Cardiac septum (tissue), 1 donor: ENCODE measurements at places on chromosomes 11 and 22. TPM values are rescaled to one million over a fixed set of nuclear protein-coding genes. Genes with fewer than 3 reads are reported as not detected.

GRCh38 chr11:108486828-108487227 lies 11.4 kb downstream of the POGLUT3 start:
- no peak for DNase-seq

DNA sequence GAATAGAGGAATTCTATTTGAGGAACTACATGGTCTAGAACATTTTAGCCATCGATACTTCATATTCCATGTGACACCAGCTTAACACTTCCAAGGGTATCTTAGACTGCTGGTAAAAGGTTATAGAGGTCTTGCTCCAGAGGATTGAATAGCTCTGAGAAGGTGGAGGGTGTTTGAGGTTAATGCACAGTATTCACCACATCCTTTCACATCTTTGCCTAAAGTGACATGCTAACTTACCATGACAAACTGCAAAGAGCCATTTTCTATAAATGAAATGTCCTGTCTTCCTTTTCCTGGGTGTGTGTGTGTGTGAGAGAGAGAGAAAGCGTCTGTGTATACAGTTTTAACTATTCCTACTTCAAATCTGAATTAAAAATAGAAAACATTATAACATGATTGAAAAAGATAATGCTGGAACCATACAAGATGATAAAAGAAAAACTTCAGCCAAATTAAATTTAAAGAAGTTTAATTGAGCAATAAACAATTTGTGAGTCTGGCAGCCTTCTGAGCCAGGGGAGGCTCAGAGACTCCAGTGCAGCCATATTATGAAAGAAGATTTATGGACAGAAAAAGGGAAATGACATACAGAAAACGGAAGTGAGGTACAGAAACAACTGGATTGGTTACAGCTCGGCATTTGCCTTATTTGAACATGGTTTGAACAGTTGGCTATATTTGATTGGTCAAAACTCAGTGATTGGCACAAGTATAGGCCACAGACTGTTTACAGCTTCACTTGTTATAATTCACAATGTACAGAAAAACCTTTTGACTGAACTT lies 320.9 kb upstream of the CCDC179 start:
- DNase-seq: no peak

GRCh38 chr11:6771926-6772893 lies at the start of gene OR2AG2:
OR2AG2 (minus strand) TSS chr11:6771976; CDS start chr11:6768957, 3,019 bp downstream.
- DNase-seq: no peak

- DNase-seq: no peak
Observed at GRCh38 chr22:23268877-23269276, 88.6 kb downstream of the BCR start.

Gene SLC7A4
- not detected for total RNA-seq

DNA sequence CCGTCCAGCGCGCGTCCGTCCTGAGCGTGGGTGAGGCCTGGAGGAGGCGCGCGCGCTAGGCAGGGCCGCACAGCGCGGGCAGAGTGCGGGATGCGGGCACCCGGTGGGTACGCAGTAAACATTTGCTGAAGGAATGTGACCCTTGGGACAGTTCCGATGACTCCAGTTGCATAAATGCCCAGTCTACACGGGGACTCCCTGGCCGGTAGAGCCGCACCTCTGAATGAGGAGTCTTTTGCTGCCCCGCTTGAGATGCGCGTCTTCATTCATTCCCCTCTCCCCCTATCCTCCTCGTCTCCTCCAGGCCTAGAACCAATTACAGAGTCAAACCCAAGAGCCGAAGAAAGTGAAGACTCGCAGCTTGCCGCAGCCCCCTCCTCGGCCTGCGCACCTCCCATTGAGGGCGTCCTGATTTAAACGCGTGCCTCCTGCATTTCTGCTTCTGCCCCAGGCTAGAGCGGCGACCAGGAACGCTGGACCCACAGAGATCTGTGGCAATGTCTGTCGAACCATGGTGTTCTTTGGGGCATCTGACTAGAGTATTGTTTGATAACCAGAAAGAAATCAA lies 729 bp upstream of the CHKB start:
- no peak for DNase-seq

GRCh38 chr22:38631724-38632123 lies 24.5 kb downstream of the FAM227A start:
- DNase-seq: no peak

Gene RAPSN
- 3.7 TPM for total RNA-seq

GRCh38 chr11:10426475-10426874 lies 28.6 kb upstream of the AMPD3 start:
- no peak for DNase-seq

Gene C11orf91
- total RNA-seq: 1.4 TPM

- no peak for DNase-seq
Observed at GRCh38 chr11:129639300-129639699, 176.3 kb upstream of the TMEM45B start.
